ENCODE measurements at places on chromosomes 5 and 9.
A peak's percentile ranks its signal among the peaks of the same experiment; 100 is the strongest.

DNA sequence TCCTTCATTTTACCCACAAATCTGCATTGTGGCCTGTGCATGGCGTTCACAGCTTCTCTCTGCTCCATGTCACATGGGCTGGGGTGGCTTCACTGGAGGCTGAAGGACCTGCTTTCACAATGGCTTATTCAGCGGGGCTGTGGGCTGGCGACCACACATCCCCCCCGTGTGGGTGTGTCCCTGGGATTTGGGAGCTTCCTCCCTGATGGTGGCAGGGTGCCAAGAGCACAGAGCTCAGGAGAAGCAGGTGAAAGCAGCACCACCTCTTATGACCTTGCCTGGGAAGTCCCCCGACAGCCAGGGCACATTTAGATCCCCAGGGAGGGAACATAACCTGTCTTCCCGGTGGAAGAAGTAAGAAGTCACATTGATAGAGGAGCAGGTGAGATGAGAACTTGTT, 5.0 kb upstream of the MED10 start:
- no peak for DNase-seq

DNA sequence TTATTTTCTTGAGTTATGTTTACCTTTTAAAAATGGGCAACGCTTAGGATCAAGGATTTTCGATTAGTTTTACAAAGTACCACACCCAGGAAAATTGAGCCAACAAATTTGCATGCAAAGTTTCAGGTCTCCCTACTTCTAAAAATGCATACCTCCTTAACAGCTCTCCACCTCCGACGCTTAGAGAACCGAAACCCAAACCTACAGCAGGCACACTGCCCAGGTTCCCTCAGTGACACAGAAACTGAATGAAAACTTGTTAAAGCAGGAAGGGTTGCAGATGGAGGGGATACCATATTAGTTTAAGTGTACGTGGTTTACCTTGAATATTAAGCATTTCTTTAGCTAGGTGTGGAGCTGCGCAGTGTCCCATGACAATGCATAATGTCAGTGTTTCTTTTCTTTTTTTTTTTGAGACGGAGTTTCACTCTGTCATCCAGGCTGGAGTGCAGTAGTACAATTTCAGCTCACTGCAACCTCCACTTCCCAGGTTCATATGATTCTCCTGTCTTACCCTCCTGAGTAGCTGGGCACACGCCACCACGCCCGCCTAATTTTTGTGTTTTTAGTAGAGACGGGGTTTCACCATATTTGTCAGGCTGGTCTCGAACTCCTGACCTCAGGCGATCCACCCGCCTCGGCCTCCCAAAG, 1.6 kb upstream of the SUB1 start:
- DNase-seq: no peak

DNA sequence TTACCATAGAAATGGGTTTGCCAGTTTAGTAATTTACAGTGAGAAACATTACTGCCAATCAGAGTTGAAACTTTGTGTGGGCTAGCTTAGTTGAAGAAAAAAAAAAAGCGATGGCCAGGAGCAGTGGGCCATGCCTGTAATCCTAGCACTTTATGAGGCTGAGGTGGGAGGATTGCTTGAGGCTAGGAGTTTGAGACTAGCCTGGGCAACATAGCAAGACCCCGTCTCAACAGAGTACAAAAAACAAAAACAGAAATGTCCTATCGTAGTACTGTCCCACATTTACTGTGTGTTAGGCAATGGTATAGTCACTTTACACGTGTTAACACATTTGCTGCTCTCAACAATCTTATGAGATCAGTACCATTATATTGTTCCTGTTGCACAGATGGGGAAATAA, 2.3 kb downstream of the OSTF1 start:
- no peak for DNase-seq

GRCh38 chr5:179233909-179234562, 111.2 kb downstream of the ADAMTS2 start:
- DNase-seq: no peak

GRCh38 chr9:108910402-108910801, 23.5 kb downstream of the ELP1 start:
- DNase-seq: no peak

DNA sequence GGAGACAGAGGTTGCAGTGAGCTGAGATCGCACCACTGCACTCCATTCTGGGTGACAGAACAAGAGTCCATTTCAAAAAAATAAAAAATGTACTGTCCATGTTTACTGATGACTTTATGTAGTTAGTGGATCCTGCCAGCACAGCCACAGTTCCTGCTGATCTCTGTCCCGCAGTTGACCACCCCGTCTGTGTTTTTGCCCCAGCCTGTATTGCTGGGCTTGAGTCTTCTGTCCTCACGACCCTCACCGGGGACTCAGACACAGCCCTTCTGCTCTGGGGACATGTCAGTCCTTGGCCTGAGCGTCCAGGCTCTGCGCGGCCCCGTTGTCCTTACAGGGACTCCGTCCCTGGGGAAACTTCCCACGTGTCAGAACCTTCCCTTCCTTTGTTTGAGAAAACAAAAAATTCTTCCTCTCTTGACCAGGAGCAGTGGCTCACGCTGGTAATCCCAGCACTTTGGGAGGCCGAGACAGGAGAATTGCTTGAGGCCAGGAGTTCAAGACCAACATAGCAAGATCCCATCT, 14.5 kb downstream of the SURF6 start:
- DNase-seq: no peak

DNA sequence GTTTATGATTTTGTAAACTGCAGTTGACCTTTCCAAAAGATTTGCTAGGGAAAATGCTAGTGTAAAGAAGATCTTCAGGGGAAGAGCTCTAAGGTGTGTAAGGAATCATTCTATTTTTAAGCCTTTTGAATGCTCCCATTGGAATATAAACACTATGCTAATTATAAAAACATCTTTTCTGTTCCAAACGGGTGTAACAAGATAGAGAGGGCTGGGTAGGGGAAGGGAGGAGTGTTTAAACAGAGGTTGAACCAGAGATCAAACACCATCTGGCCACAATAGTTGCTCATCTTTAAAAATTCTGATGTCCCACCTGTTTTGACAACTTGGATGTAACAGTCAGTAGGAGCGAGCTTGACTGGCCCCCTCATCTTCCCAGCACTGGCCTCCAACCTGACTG, 38.4 kb downstream of the ZNF618 start:
- no peak for DNase-seq

DNA sequence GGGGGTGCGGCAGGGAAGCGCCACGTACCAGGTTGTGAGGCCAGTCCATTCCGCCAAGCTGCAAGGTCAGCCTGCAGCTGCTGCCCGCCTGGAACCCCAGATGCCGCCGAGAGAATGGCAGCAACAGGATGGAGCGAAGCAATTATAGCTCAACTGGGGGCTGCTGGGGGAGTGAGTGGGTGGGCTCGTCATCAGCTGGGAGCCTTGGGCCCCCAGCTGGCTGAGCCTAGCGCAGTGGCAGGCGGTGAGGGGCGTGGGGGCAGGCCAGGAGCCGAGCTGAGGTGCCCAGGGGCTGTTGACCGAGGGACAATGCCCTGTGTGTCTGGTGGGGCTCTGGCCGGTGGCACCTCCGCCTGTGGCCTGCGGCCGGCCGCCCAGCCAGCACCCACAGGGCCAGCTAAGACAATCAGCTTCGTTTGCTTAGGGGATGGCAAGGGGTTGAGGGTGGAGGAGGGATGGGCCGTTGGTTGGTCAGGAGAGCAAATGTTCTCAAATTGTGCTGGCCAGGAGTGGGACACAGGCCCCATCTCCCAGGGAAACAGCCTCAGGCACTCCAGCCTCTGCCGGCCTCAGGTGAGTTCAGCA, at the start of gene IL17B:
Gene IL17B, minus strand, starts transcription at position 116 of the 585 bp plus-strand sequence. Its CDS starts 67 bp downstream, at position 49.
- no peak for DNase-seq

- no peak for DNase-seq
Observed at GRCh38 chr9:112892981-112893380, 2.3 kb upstream of the SLC46A2 start.

DNA sequence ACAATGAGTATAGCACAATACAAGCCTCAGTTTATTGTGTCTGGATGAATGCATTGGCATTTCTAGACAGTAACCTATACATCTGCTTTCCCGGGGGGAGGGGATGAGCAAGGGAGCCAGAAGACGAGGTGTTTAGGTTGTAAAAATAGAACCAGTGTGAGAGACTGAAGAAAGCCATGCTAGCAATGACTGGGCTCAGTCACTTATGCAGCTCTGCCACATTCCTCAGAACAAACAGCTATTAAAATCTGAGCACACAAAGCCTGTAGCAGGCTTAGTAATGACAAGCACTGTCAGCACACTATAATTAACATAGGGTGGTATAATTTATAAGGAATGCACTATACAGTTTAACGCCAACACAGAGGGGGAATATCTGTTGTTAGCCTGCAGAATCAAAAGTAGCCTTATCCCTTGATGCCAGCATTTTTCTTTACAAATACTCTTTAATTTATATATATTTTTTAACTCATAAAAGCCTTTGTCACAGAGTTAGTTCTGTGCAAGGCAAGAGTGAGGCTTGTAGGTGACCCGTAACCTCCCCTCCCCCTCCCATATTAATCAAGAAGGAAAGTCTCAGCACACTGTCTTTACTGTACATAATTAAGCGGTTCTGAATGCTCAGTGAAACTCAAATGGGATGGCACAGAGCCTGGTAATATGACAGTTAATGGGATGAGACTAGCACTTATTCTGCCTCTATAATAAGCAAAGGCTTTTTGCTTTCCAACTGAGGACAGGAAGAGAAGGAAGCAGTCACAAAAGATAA, 295.4 kb downstream of the CSNK1G3 start:
- no peak for DNase-seq

DNA sequence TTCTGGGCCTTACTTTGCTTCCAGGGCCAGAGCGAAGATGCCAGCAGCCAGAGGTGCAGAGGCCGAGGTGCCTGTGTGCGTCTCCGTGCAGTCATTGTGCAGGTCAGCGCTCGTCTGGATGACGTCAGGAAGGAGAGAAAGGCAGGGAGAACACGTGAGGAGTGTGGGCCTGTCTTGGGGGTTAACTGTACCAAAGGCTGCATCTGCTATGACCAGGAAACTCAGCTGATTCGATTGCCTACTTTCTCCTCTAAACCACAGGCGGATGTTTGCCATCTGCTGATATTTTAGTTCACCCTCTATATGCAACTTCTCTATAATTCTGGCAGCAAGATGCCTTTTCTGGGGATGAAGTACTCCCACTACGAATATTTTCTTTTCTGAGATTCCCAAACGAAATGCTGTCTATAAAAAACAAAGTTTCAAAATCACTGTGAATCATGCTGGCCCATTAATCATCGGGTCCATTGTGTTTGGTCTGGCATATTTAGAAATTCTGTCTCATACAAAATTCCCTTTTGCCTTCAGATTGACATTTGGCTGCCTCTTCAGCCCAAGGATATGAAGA, 24.8 kb downstream of the PCSK1 start:
- DNase-seq: no peak

- DNase-seq: no peak
Observed at GRCh38 chr5:50730336-50730735, 63.9 kb downstream of the PARP8 start.

GRCh38 chr9:99823681-99824377, 2.1 kb downstream of the NR4A3 start:
- peak; percentile 38 for DNase-seq

- DNase-seq: no peak
Observed at GRCh38 chr9:21311889-21312288, 6.8 kb upstream of the IFNA5 start.

- no peak for DNase-seq
Observed at GRCh38 chr5:148469501-148469935, 85.8 kb downstream of the FBXO38 start.

- DNase-seq: no peak
Observed at GRCh38 chr9:68458918-68459317, 81.8 kb downstream of the TMEM252 start.

GRCh38 chr5:15737871-15738664, 238.1 kb downstream of the FBXL7 start:
- DNase-seq: no peak

GRCh38 chr9:71886015-71886414, 25.0 kb downstream of the ABHD17B start:
- no peak for DNase-seq

- DNase-seq: no peak
Observed at GRCh38 chr5:123559434-123559775, 47.4 kb downstream of the CSNK1G3 start.

- no peak for DNase-seq
Observed at GRCh38 chr9:92407818-92408217, 3.4 kb upstream of the OGN start.

DNA sequence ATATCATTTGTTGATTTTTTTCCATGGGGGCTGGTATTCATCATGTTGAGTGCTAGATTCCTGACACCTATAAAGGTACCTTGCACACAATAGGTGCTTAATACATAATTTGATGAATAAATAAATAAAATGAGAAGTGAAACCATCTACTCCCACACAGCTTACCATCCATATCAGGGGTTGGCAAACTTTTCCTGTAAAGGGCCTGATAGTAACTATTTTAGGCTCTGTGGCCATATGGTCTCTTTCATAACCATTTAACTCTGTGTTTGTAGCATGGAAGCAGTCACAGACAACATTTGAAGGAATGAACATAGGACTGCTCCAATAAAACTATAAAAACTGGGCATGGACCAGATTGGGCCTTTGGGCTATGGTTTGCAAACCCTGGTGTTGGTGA, 100.3 kb downstream of the GCNT1 start:
- no peak for DNase-seq

Measured in stimulated activated CD8-positive, alpha-beta memory T cell treated with anti-CD3 and anti-CD28 coated beads, Interleukin-7, amount 100 ng/mL, for 1 hour (primary cell).